ENCODE measurements at places on chromosomes 4 and X.

DNA sequence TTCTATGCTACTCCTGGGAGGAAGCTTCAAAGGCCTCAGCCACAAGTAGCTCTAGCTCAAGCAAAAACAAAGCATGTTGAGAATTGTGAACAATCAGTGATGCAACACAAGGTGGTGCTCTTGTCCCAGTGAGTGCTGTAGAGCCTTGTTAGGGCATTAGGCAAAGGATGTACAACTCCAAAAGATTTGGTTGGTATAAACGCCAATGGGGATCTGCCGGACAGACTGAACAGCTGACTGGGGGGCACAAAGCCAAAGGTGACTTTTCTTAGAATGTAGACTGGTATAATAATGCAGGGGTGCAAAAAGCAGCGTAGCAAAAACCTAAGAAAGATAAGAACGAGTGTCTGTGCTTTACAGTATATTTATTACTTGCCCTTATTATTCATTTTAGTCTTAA lies 62.6 kb upstream of the ALB start:
- peak; percentile 65 for DNase-seq

GRCh38 chr4:159131564-159131963 lies 28.7 kb downstream of the RAPGEF2 start:
- DNase-seq, result no peak

GRCh38 chrX:148580016-148580415 lies 79.6 kb downstream of the AFF2 start:
- no peak for DNase-seq

GRCh38 chrX:67596839-67597790 lies 53.3 kb downstream of the AR start:
- DNase-seq, result no peak

GRCh38 chrX:69195192-69195591 lies 29.9 kb upstream of the PJA1 start:
- no peak for DNase-seq

GRCh38 chr4:10048941-10049697 lies 27.8 kb upstream of the SLC2A9 start:
- DNase-seq, result no peak

GRCh38 chr4:119684463-119684862 lies 55.9 kb upstream of the PDE5A start:
- DNase-seq, result no peak

DNA sequence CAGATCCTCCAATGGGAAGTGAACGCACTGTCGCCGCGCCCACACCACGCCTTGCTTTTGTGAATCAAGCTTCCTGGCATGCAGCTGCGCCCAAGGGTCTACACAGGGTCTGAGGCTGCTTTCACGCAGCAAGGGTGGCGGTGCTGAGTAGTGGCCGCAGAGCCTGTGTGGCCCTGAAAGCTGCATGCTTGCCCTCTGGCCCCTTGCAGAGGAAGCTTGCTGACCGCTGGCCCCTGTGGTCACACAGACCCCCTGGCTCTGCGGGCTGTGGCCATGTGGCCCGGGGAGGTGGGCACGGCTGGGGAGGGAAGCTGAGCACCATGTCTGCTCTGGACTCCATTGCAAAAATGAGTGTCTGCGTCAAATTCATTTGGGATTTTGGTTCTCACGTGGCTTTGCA lies 8.8 kb downstream of the DOK7 start:
- no peak for DNase-seq

GRCh38 chr4:160546201-160546600 lies 1443.3 kb downstream of the RAPGEF2 start:
- no peak for DNase-seq

GRCh38 chr4:170080496-170080895 lies 9.3 kb downstream of the AADAT start:
- DNase-seq, result no peak

- DNase-seq, result no peak
Observed at GRCh38 chr4:89413518-89413917, 105.9 kb upstream of the GPRIN3 start.

GRCh38 chr4:165922747-165923146 lies 49.7 kb downstream of the TLL1 start:
- DNase-seq, result no peak

GRCh38 chr4:32745351-32745750 lies 2025.2 kb downstream of the PCDH7 start:
- DNase-seq, result no peak

- DNase-seq, result peak; percentile 24
Observed at GRCh38 chr4:35250761-35251160, 993.6 kb downstream of the ARAP2 start.
